ENCODE measurements at places on chromosomes 11 and 22.

DNA sequence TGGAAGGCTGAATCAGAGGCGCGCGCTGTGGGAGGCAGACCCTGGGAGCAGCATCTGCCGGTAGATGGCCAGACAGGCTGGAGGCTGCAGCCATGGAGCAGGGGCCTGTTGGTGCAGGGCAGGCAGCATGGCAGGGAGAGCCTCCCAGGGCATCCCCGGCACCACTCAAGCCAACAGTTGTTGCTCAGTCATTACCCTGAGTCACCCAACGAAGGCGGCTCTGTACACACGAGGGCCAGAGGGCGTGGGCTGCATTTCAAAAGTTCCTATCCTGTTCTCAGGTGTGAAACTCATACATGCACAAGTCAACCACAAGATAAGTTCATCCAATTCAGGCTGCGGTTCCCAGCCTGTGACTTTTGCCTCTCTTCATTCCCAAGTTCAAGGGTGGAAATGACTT lies 2.6 kb downstream of the ANO1 start:
- DNase-seq, result no peak

DNA sequence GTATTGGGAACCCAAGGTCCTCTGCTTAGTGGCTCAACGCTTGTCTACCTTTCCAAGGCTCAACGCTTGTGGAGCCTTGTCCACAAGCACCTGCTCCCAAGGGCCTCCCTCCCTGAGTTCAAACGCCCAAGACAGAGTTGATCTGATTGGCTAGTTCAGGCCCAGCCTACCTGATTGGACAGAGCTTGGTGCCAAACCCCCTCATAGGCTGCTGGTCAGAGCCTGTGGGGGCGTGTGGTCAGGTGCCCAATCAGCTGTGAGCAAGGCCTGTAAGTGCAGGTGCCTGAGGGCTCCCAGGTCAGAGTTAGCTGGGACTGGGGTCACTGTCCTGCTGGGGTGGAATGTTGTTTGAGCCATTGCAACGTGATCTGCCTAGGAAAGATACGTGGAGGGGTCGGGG lies 16.9 kb upstream of the TMPRSS6 start:
- no peak for DNase-seq

DNA sequence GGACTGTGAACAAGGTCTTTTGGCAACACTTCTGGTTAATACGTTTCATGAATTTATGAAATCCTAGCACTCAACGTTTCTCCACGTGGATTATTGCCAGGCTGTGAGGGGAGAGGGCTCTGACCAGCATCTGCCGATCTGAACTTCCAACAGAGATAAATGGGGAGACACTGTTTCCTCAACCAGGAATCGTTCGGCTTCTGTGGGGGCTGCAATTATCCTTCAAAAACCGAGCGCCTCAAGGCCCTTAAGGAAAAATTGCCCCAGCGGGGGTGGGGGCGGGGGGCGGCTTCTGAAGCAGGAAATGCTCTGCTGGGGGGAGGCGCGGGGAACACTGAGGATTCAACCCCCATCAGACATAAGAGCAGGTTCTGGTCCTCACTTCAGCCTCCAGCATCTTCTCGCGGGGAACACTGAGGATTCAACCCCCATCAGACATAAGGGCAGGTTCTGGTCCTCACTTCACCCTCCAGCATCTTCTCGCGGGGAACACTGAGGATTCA lies 155.6 kb downstream of the BRD1 start:
- no peak for DNase-seq

GRCh38 chr11:118892964-118893363 lies 9.3 kb downstream of the CXCR5 start:
- DNase-seq, result no peak

- no peak for DNase-seq
Measured at GRCh38 chr22:25881210-25881755, 139.3 kb downstream of the MYO18B start.

DNA sequence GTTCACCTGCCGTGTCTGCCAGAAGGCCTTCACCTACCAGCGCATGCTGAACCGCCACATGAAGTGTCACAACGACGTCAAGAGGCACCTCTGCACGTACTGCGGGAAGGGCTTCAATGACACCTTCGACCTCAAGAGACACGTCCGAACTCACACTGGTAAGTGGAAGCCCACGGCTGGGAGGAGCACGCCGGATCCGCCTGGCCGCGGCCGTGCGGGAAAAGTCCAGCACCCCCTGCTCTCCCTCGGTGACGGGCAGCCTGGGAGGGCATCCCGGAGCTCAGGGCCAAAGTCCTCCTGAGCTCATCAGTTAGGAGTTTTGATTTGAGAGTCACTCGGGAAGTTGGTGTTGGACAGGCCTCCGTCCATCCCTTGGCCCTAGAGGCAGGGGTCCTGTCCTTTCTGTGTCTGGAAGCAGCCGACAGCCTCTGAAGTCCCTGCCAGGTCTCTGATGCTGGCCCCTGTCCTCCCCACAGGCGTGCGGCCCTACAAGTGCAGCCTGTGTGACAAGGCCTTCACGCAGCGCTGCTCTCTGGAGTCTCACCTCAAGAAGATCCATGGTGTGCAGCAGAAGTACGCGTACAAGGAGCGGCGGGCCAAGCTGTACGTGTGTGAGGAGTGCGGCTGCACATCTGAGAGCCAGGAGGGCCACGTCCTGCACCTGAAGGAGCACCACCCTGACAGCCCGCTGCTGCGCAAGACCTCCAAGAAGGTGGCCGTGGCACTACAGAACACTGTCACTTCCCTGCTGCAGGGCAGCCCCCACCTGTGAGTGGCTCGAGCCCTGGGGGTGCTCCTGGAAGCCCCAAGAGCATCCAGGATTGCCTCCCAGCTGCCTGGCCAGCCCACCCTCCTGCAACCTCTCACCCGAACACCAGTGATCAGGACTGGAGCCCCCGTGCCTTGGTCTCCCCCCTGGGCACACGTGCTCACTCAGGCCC lies 8.0 kb downstream of the OVOL1 start:
- no peak for DNase-seq

DNA sequence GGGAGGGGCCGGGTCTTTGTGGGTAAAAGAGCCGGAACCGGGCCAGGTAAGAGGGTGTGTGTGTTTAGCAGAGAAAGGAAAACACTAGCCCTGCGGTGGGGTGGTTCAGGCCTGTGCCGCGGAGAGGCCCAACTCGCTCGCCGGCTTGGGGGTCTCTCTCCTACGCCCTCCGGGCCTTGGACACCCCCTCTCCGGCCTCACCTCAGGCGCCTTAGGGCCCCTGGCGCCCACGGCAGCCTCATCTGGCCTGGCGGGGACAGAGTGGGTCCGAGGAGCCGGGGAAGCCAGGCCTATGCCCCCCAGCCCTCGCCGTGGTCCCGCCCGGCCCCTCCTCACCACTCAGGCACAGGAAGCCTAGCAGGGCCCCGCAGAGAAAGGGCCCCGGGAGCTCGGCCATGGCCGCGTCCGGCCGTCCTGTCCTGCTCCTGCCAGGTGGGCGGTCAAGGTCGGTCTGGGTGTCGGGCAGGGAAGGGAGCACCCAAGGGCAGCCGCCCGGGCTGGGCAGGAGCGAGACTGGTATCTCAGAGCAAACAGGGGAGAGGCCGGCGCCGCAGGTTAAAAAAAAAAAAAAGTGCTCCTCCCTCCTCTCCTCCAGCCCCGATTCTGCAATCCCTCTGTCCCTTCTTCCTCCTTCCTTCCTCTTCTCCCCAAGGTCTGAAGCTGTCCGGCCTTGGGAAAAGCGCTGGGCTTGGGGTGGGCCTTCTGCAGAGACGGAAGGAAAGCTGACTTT lies at the start of gene VSIG2:
Gene VSIG2 (minus strand): TSS at position 515 of the 730 bp plus-strand sequence. CDS start 118 bp downstream, at position 397.
- no peak for DNase-seq

DNA sequence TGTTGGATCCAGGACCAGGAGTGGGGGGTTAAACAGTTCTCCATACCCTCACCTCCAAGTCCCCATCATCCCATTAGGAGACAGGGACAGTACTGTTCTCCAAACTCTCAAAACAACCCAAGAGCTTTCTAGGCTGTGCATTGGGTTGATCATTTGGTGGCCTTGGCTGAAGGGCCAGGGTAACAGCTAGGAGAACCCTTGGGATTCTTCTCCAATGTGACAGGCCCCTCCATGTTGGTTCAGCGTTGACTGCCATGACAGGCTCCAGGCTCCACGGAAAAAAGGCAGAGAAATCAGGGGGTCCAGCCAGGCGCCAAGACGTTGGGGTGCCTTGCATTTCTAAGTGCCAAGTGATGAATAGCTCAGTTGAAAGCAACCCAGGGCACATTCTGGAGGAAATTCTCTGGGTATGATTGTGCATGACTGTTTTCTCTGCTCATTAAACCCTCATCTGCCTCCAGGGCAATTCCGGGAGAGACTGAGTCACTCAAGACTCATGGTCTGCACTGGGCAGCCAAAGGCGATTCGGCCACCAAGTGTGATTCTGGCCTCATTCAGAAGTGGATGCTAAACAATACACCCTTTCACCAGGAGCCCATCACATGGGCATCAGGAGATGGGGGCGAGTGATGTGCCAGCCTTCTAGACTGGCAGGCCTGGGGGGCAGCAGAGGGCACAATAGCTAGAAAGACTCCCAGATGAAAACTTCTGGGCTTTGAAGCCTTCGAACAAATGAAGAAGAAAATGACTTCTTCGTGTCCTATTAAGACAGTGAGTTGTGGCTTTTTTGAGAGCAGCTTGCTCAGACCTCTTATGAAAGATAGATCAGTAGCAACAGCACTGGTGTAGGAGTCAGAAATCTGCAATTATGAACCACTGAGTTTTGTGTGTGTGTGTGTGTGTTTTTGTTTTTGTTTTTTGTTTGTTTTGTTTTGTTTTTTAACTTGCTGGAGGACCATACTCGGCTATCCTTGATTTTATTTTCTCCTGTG lies 27.7 kb downstream of the CD44 start:
- no peak for DNase-seq

DNA sequence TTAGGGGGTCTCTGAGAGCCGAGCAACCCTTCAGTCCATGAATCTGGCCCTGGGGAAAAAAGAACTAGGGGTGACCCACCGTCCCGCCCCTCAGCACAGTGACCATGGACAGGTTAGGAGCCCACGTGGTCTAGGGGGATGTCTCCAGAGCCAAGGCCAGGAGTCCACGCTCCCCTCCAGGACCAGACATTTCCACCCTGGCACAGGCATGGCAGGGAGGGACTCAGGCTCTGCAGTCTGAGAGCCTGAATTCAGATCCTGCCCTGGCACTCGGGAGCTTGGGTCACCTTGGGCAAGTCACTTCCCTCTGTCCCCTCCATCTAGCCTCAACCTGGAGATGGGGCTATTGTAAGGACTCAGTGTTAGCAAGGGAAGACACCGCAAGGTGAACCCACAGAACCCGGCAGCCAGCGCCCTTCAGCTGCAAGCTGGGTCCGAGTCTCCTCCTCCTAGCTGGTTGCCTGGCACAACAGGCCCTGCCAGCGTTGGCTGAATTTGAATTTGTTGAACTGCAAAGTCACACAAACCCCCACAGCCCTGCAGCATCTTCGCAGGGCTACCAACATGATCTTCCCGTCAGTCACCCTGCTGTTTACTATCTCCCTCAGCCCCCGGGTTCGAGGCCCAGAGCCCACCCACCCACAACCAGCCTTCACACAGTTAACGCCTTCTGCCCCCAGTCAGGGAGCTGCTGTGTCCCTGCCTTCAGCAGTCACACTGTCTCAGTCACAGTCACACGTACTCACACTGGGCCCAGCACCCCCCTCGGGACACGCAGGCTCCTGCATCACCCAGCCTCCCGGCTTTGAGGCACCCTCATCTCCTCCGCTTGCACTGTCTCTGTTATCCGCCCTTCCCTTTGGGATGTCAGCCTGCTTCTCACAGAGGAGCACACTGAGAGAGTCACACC lies 603 bp upstream of the PDGFB start:
- no peak for DNase-seq

- no peak for DNase-seq
Measured at GRCh38 chr22:49422701-49423100, 405.0 kb downstream of the BRD1 start.

DNA sequence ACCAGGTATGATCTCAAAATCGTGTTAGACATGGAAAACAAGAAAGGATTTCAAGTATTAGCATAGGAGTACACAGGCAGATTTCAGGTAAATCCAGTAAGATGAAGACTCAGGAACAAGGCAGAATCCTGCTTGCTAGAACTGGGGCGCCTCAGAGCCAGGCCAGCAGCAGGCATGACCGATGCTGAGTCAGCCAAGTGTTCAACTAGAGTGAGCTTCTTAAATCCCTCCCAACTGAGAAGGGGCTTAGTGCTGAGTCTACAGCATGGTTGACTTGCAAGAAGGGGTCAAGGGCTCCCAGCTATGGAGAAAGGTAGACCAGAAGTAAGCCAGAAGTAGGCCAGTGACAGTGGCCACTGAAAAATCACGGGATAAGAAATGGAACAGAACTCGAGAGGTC lies 12.4 kb downstream of the GRAP2 start:
- no peak for DNase-seq

DNA sequence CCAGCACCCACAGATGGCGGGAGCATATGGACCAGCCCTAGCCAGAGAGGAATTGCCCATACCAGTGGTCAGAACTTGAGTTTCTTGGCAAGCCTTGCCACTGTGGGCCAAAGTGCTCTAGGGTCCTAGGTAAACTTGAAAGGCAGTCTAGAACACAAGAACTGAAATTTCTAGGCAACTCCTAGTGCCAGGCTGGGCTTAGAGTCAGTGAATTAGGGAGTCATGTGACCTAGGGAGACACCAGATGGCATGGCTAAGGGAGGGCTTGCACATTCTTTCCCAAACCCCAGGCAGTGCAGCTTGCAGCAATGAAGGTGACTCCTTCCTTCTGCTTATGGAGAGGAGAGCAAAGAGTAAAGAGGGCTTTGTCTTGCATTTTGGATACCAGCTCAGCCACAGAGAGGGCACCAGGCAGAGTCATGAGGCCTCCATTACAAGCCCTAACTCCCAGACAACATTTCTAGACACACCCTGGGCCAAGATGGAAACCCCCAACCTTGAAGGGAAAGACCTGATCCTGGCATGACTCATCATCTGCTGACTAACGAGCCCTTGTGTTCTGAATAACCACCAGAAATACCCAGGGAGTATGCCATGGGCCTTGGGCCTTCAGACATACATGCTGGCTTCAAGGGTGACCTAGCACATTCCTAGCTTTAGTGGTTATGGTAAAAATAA lies 19.2 kb upstream of the OR56A3 start:
- no peak for DNase-seq

DNA sequence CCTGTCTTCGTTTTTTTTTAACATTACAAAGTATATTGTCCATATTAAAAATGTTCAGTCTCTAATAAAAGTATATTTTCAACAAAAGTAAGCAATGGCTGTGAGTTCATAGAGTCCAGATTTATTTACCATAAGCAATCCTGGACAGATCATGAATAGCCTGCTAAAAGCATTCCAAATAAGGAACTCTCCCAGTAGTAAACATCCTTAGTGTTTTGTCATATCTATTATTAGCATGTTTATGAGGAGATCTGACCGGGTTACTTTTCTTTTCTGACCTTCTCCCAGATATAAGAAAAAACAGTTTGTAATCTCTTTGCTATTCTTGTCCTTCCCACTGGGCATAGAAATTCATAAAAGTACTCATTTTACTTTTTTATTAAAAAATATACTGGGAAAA lies 403.9 kb upstream of the ANO3 start:
- DNase-seq, result no peak

DNA sequence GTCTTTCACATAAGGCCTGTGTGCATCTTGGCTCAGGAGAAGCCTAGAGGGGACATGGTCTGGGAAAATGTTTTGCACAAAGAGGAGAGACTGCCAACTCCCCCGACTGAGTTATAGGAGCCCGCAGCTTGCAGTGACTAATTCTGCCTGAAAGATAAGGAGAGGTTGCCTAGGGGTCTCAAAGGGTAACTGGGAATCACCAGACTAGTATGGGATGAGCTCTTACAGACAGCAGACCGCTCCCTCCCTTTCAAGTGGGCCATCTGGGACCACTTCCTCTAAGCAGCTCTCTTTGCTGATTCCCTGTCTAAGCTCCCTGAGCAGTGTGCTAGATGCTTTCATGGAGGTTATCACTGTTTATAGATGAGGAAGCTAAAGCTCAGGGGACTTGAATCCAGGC lies 105.1 kb downstream of the TENM4 start:
- no peak for DNase-seq

- no peak for DNase-seq
Measured at GRCh38 chr11:6397636-6398035, 7.4 kb downstream of the SMPD1 start.
